AG08396 (cell line): ENCODE measurements at places on chromosomes 4 and X.

GRCh38 chrX:72102760-72103159, 29.0 kb downstream of the RTL5 start:
- DNase-seq: no peak

DNA sequence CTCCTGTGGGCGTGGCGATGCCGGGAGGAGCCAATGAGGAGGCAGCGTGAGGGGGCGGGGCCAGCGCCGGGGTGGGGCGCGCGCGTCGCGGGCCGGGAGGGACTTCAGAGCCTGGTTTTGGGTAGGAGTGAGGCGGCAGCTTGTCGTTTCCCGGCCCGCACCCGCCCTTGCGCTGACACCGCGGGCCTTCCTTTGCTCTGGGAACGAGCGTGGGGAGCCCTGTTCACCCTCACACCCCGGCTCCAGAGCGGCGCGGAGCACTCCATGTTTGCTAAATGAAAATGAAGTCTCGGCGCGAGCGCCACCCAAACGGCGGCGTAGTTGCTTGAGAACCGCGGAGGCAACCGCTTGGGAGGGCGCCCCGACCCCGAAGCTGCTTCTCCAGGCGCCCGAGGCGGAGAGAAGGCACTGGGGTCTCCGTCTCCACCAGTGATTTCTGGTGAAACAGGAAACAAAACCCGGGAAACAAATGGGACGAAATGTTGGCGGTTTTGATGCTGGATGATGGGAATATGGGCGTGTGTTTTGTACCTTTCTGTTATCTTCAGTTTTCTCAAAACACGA, 497 bp upstream of the GRPEL1 start:
- no peak for DNase-seq

DNA sequence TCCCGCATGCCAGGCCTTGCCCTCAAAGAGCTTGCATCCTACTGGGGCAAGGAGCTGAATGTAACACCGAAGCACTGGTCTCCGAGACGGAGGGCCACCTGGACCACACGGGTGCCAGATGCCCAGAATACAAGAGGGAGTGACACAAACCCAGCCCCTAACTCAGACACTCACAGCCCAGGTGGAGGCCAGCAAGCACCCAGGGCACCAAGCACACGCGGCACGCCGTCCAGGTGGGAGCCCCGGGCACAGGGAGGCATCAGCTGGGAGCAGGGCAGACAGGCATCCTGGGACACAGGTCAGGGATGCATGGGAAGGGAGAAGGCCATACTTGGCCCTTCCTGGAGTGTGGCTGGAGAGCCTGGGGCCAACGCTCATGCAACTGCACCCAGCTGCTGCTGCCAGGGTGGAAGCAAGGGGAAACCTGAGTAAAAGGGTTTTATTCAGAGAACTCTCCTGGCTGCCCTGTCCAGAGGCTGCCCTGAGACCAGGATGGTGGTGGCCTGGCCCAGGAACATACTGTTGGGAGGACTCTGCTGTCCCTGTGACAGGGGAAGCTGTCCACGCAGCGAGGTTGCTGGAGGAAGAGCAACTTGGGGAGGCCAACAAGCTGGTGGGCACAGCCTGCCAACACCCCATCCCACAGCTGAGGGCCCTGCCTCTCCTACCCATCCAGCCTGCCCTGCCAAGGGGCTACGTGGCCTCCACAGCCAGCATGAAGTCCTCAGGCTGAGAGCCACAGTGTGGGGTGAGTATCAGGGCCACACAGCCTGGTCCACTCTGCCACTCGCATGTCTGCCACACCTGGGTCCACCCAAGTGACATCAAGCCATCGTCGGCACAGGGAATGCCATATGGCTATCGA, 22.2 kb upstream of the PPP2R2C start:
- DNase-seq: no peak

DNA sequence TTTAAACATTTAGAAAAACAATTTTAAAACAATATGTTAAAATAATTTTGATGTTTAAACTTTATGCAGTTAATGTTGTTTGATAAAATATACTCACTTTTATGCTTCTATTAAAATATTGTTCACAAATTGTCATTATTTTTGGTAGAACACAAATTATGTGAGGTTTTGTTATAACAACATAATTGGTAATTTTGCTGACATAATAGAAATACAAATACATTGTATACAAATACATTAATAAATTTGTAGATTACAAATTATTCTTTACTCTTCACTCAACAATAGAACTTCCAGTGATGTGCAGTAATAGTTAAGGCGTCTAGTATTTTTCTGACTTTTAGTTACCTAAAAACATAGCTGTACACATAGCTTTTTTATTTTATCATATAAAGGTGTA, 1472.4 kb upstream of the ADGRL3 start:
- no peak for DNase-seq
